ENCODE measurements at places on chromosomes 3 and 15. TPM values are rescaled to one million over a fixed set of nuclear protein-coding genes. Genes with fewer than 3 reads are reported as not detected.

Gene ABTB1
- 8.2 TPM for total RNA-seq

Gene ZNF501
- 13.1 TPM for total RNA-seq

Gene ETV5
- total RNA-seq = 22.7 TPM

Gene MNS1
- total RNA-seq = 7.0 TPM

Measured in fibroblast of the aortic adventitia (primary cell).